Thoracic aorta (tissue), 2 donors: ENCODE measurements at places on chromosomes 3 and 15.
A peak's percentile ranks its signal among the peaks of the same experiment; 100 is the strongest.

DNA sequence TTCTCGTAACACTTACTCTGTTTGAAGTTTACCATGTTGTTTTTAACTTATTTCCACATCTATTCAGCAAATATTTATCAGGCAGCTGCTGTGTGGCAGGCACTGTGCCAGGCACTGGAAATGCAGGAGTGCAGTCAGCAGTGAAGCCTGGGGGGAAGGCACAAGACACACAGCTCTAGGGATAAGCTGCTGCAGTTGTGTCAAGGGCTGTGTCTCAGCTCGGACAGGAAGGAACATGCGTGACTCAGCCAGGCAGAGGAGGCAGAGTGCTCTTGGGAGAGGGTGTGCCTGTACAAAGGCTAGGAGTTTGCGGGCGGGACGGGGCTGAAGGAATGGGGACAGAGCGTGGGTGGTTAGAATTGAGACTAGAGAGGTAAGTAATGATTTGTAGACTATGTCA lies 24.7 kb downstream of the LYSMD4 start:
- DNase-seq: peak; percentile 69

- DNase-seq: no peak
Observed at GRCh38 chr3:58129041-58129770, 81.6 kb downstream of the DNASE1L3 start.

DNA sequence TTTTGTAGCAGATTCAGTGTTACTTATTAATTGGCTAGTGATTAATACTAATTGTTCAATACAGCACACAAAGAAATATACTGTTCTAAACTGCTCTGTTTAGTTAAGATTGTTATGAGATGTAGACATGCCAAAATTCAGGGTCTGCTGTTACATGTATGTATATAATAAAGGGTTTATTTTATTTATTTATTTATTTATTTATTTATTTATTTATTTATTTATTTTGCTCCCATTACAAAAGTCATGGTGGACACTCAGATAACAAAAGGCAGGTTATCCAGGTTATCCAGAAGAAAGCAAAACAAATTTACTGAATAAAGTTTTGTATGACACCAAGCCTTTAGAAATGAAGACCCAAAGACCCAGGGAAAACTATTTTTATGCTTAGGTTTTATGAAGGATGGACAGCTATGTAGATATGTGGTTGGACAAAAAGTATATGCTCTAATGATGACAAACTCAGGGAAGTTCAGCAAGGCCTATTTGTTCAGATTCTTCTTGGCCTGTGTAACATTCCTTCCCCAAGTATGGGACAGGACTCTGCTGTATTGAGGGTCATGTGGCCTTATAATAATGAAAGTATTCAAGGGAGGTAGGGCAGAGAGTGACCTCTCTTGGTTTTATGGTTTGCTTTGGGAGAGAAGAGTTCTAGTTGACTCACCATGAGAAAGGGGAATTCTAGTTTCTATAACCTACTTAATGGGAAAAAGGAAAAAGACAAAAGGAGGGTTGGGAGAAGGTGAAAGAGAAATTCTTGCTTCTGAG lies 1056.8 kb downstream of the ROBO2 start:
- no peak for DNase-seq

DNA sequence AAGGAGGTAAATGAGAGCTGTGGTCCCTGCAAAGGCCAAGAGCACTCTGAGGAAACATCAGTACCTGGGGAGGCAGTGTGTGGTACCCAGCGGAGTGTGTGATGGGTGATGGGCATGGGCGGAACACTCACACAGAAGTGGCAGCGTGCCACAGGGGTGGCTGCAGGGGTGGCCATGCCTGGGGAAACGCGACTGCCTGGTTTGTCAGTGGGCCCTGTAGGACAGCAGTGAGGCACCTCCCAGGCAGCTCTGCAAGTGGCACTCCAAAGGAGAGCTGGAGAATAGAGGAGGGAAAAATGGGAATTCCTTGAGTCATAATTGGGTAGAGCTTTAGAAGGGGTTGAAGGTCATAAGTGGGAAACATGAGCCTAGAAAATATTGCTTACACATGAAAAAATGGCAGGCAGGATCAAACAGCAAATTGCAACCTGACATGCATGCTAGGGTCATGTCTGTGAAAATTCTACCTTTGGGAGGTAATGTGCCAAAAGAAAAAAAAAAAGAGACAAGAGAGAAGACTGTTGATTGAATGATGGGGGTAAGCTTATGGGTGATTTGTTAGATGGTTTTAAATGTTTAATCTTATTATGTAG lies 138.4 kb downstream of the RPLP1 start:
- no peak for DNase-seq

DNA sequence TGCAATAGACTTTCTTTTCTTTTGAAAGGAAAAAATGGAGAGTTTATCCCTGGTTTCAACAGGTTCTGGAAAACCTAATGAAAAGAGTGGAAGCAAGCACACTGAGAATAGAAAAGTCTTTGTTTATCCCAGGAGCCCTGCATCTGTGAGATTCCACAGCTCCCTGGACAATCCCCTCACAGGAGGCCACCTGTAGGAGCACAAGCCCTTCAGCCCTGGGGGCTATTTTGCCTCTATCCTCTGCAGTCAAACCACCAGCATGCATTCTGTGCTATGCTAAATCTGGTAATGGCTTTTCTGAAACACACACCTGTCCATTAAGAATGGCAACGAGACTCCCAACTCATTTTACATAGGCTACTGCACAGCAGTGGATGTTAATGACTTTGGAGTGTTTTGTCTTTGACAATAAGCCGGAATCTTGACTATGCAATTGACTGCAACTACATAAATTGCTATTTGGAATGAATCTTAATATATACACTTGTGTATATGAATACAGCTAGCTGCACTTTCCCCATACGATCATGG lies 369.4 kb downstream of the NR2F2 start:
- DNase-seq: no peak

DNA sequence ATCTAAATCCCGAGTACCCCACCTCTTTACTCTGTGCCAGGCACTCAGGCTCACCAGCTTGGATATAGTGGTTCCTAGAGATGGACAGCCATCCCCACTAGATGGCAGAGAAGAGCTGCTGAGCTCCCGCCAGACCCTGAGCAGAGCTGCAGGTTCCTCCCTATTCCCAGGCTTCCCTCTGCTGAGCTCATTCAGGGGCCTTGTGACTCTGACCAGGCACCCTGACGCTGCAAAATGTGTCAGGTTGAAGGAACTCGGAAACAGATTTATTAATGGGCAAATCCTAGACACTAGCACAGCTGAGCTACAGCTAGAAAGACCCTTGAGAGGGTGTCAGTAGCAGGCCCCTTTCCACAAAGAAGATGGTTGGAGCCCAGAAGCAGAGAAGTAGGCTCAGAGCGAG lies 38.2 kb upstream of the RHO start:
- DNase-seq: peak; percentile 62

- DNase-seq: no peak
Observed at GRCh38 chr3:182597621-182598041, 195.7 kb upstream of the ATP11B start.

DNA sequence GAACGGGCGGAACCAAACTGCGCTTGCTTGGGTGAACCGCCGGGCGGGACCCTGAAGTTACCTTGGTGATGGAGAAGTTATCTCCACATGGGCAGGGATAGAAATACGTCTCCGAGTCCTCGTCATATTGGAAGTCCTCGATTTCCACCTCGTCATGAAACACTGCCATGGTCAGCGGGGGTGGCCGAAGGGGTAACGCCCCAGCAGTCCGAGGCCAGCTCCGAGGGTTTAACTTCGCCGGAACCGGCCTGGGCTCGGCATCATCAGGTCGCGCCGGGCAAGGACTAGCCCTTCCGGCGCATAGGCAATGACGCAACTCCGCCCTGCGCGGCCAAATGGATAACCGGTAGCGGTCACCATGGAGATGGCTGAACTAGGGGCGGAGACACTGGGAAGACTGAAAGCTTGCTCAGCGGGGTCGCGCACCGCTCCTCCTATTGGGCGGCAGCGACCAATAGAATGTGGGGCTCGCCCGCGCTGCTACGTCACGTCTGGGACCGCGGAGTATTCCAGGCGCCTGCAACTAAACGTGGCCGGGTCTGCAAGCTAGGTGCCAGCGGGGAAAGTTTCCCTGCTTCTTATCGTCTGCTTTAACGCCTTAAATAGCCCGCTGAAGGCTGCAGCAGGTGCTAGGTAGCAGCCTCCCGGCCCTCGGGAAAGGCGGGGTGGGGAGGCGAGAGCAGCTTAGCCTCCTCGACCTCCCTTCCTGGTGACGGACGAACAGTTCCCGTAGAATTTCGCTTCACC lies at the start of the genes DPH3 and OXNAD1:
Gene DPH3 (minus strand): TSS at position 236 of the 747 bp plus-strand sequence. CDS start 67 bp downstream, at position 169.
Gene OXNAD1 (plus strand): TSS at position 505 of the 747 bp plus-strand sequence. CDS start 5,741 bp downstream, outside the sequence.
- DNase-seq: peak; percentile 99

- DNase-seq: no peak
Observed at GRCh38 chr3:126356373-126357264, 589 bp downstream of the KLF15 start.

GRCh38 chr3:43696441-43696840 lies 5.7 kb downstream of the ABHD5 start:
- DNase-seq: no peak

- no peak for DNase-seq
Observed at GRCh38 chr3:174398761-174399160, 460.4 kb upstream of the NAALADL2 start.

- DNase-seq: no peak
Observed at GRCh38 chr3:197349368-197349767, 51.0 kb upstream of the DLG1 start.

DNA sequence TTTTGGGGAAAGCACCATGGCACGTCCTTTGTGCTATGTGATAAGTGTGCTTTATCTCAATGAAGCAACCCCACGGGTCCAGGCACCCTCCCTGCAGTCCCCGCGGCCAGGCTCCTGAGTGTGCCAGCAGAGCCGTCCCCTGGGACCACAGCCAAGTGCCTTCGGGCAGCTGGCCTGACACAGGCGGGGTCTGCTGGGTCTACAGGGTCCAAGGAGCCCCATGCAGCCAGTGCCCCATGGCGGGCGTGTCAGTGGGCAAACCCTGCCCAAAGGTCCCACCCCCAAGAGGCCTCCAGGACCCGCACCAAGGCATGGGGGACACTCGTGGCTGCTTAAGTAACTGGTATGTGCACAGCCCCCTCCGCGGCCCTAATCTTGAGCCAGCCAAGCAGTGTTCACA lies 35.3 kb downstream of the KLHL25 start:
- no peak for DNase-seq

DNA sequence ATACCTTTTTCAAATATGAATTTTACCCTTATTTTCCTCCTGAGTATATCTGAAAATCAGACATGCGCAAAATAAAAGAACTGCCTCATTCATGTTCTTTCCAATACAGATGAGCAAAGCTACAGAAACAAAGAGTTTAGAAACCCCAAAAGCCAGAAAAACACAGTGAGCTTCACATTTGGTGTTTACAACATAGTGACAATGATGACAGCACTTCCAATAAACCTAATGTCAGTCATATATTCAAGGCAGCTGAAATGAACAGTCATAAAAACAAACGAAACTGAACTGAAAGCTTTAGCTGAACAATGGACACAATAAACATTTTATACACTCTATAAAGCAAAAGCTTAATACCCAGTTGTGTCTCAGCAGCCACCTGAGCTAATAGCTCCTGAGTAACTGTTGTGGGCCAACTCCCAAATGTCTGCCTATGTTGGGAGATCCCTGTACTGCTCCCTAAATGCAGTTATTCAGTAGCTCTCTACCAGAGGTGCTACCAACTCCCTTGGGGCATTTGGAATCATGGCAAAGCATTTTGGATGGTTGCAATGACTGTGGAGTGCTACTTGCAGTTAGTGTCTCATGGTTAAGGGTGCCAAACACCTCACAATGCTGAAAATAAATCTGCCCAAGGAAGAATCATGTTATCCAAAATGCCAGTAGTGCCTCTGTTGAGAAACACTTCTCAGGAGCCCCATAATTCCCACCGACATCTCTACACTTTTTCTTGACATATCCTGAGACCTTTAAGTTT lies 131.5 kb downstream of the TGFBR2 start:
- no peak for DNase-seq

DNA sequence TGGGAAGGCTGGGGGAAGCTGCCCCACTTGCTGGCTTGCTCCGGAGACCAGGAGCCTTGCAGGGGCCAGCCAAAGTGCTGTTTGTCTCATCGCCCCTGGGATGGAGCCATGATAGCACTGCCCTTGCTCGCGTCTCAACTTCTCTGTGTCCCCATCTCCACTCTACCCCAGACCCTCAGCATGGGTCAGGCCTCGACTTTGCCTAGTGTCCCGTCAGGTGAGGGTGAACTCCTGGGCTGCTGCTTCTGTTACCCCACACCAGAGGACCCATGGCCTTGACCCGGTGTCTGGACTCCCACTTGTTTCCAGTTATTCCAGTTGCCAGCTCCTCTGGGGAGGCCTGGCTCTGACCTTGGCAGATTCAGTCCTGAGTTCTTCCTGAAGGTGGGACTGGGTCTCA lies 36.5 kb upstream of the DUSP7 start:
- DNase-seq: no peak

DNA sequence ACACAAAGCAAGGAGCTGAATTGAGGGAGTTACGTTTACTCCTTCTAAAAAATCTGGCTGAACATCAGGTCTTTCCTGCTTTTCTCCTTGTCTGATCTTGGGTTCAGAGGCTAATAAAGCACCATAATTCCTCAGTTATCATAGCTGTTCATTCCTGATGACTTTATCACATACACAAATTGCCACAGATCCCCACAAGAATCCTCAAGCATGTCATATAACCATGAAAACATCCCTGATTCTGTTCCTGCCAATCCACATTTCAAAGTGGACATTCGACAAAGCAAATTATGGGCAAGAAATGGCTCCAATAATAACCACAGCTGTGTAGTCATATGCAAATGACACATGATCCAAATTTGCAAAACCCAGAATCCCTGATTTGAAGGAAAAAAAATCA lies 321.3 kb downstream of the MEX3B start:
- no peak for DNase-seq

DNA sequence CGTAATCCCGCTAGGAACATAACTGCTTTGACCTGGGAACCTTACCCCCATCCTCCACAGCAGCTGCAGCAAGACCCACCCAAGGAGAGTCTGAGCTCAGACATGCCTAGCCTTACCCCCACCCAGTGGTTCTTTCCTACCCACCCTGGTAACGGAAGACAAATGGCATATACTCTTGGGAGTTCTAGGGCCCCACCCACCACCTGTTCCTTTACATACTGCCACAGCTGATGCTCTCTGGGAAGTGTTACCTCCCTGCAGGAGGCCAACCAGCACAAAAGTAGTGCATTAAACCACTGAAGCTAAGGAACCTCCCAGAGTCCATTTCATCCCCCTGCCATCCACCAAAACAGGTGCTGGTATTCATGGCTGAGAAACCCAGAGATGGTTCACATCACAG lies 50.6 kb upstream of the AZI2 start:
- no peak for DNase-seq

DNA sequence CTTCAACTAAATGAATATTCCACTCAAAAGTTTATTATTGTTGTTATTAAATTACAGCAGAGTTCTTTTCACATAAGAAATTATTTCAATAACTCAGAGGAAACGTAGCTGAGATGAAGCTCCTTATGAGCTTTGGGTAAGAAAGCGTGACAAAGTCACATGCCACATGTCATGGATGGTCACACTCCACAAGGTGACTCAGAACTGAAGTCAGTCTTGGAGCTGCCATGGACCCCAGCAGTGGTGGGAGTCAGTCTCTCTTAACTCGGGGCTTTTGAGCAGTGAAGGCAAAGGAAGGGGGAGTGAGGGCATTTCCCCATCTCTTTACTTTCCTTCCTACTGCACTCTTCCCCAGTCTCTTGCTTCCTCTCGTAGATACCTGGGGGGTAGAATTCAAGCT lies 87.5 kb upstream of the FAM3D start:
- DNase-seq: no peak
